ENCODE measurements at places on chromosomes 12 and 14.

- H3K27ac ChIP-seq, result no peak overlapping the region
These were observed 127.9 kb downstream of the TMTC1 start for GRCh38 chr12:29655861-29656260.

- no peaks in the 10 kb centered on the region for H3K27me3 ChIP-seq
- no peak for DNase-seq
- H3K4me3 ChIP-seq, result no peak overlapping the region
- H3K36me3 ChIP-seq, result no peaks in the 10 kb centered on the region
- no peak overlapping the region for H3K27ac ChIP-seq
These were observed 128.3 kb downstream of the PLXNC1 start for GRCh38 chr12:94276725-94277124.

GRCh38 chr12:25276199-25276937 lies 25.6 kb upstream of the KRAS start:
- no peak overlapping the region for H3K4me3 ChIP-seq
- peak; percentile 74 for DNase-seq

GRCh38 chr14:63642656-63643382 lies 1.1 kb upstream of the WDR89 start:
- no peaks in the 10 kb centered on the region for H3K4me1 ChIP-seq
- no peaks in the 10 kb centered on the region for H3K27me3 ChIP-seq
- peak overlapping the region; percentile 84 for H3K27ac ChIP-seq
- no peak for DNase-seq
- H3K4me3 ChIP-seq, result peak overlapping the region; percentile 55

GRCh38 chr14:37658156-37658555 lies 62.7 kb downstream of the TTC6 start:
- H3K27ac ChIP-seq, result no peak overlapping the region
- H3K36me3 ChIP-seq, result no peaks in the 10 kb centered on the region
- H3K27me3 ChIP-seq, result no peaks in the 10 kb centered on the region
- no peak overlapping the region for H3K4me3 ChIP-seq

DNA sequence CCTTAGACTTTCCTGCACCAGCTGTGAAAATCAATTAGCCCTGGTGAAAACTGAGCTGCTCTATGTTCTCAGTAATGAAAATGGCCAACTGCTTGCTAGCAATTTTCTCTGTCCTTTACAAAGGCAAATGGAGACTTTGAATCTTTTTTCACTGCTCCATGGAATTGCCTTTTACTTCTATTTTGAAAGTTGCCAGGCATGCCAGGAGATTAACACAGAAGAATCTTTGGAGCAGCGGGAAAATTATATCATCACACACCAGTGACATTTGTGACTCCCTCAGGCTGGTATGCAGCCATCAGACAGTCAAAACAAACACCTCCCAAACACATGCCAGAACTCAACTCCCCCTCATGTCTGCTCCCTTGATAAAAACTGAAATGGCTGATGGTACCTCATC lies 872.0 kb upstream of the FLRT2 start:
- H3K27ac ChIP-seq, result no peak overlapping the region
- no peaks in the 10 kb centered on the region for H3K36me3 ChIP-seq
- H3K4me3 ChIP-seq, result no peak overlapping the region
- H3K4me1 ChIP-seq, result no peaks in the 10 kb centered on the region
- no peak for DNase-seq
- no peaks in the 10 kb centered on the region for H3K27me3 ChIP-seq

GRCh38 chr12:67386869-67387565 lies 117.9 kb downstream of the CAND1 start:
- no peak for DNase-seq
- H3K27ac ChIP-seq, result no peak overlapping the region
- no peaks in the 10 kb centered on the region for H3K4me1 ChIP-seq
- no peaks in the 10 kb centered on the region for H3K36me3 ChIP-seq

DNA sequence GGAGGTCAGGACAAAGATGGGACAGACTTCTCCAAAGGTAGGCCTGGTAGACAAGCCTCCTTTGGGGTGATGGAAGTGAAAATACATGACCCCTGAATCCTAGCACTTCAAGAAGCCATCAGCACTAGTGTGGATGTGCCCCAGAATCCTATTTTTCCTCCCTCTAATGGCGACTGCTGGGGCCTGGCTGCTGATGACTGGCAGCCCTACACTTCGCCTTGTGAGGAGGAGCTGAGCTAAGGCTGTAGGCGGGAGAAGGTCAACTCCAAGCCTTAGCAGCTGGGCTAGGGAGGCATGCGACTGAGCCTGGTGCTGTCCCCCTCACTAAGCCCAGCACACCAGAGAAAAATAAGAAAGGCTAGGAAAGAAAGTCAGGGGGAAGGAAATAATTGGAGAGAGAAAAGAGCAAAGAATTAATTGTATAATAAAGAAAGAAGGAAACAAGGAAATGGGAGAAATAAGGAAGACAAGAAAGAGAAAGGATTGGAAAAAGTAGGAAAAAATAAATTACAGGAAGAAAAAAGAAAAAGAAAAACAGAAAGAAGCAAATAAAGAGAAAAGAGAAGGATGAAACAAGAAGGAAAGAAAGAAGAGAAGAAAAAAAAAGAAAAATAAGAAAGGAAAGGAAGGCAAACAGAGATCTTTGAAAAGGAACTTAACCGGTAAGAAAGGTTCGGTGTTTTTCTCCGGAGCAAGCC lies 4.7 kb upstream of the HOXC10 start:
- no peak overlapping the region for H3K27ac ChIP-seq
- H3K27me3 ChIP-seq, result peaks cover 78% of the 10 kb centered on the region
- peaks cover 19% of the 10 kb centered on the region for H3K4me1 ChIP-seq
- no peak for DNase-seq
- no peak overlapping the region for H3K4me3 ChIP-seq

- H3K27me3 ChIP-seq, result no peaks in the 10 kb centered on the region
- no peaks in the 10 kb centered on the region for H3K36me3 ChIP-seq
- H3K27ac ChIP-seq, result no peak overlapping the region
- H3K4me1 ChIP-seq, result no peaks in the 10 kb centered on the region
- H3K4me3 ChIP-seq, result no peak overlapping the region
These were observed 647.4 kb downstream of the MED13L start for GRCh38 chr12:115630136-115630535.

DNA sequence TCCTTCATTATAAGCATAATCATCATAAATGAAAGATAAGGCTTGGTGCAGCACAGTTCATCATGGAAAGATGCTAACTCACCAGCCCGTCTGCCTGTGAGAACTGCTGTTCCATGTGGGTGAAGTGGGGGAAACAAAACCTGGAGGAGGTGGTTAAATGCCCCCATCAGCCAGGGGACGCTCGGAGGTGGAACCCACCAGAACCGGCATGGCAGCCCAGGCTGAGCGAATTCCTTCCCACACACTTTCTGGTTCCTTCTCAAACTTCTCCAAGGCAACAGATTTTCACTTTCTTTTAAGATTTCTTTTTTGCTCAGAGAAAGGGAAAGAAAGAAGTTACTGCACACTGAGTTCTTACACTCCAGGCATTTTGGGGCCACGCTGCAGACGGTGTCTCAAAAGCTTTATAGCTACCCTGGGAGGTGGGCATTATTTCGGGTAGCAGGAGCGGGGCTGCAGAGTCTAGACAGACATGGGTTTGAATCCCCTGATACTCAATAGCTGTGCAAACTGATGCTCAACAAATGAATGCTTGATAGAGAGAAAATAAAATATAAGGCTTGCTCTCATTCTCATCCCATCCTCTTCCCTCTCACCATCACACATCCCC lies 190.7 kb downstream of the BCL11B start:
- H3K27me3 ChIP-seq, result no peaks in the 10 kb centered on the region
- no peaks in the 10 kb centered on the region for H3K4me1 ChIP-seq
- no peak for DNase-seq
- no peak overlapping the region for H3K27ac ChIP-seq
- H3K4me3 ChIP-seq, result no peak overlapping the region

GRCh38 chr12:84856156-84856900 lies 56.3 kb downstream of the SLC6A15 start:
- H3K27ac ChIP-seq, result no peak overlapping the region
- H3K4me1 ChIP-seq, result no peaks in the 10 kb centered on the region
- no peak for DNase-seq
- no peaks in the 10 kb centered on the region for H3K36me3 ChIP-seq

GRCh38 chr12:128268379-128268995 lies 1.5 kb downstream of the TMEM132C start:
- no peak for DNase-seq
- H3K36me3 ChIP-seq, result no peaks in the 10 kb centered on the region
- peaks cover 13% of the 10 kb centered on the region for H3K4me1 ChIP-seq
- peak overlapping the region; percentile 32 for H3K4me3 ChIP-seq
- H3K27me3 ChIP-seq, result peaks cover 24% of the 10 kb centered on the region

- no peaks in the 10 kb centered on the region for H3K27me3 ChIP-seq
- peak; percentile 94 for DNase-seq
- no peaks in the 10 kb centered on the region for H3K36me3 ChIP-seq
- H3K27ac ChIP-seq, result peak overlapping the region; percentile 78
- H3K4me3 ChIP-seq, result peak overlapping the region; percentile 60
These were observed 83.7 kb downstream of the TNFAIP2 start for GRCh38 chr14:103206836-103207387.
